Activated naive CD4-positive, alpha-beta T cell (primary cell): ENCODE measurements at places on chromosomes 3 and 15.

DNA sequence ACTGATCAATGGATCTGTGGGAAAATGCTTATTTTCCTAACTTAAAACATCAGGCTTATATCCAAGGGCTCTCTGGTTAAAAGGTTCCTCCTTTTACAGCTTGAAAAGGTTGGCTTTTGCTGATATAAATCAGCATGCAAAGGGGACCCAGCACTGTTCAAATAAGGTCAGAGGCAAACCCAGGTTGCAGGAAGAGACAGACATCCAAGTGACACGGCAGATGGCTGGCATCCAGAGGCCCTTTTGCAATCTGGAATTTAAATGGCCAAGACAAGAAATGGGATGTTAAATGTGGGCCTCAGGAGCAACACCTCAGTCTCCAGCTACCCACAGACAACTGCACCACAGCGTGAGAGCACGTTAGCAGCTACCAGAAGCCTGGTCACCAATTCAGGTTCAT, 6.3 kb downstream of the SH3BP5 start:
- DNase-seq, result no peak

DNA sequence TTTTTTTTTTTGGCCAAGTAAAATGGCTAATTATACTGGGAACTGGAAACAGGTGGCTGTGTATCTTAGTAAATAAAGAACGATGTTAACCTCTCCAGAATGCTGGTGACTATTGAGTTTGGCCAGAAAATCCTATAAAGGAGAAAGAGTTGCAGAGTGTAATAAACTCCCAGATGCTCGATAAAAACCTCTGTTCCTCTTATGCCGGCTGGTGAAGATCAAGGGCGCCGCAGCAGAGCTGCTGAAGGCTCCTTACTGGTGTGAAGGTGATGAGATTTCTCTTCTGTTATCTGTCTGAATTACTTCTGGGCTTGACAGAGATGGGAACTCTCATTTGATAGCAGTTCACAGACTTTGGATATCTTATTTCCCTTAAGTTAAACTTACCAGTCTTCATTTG, 104.6 kb downstream of the PTPRG start:
- DNase-seq, result no peak

DNA sequence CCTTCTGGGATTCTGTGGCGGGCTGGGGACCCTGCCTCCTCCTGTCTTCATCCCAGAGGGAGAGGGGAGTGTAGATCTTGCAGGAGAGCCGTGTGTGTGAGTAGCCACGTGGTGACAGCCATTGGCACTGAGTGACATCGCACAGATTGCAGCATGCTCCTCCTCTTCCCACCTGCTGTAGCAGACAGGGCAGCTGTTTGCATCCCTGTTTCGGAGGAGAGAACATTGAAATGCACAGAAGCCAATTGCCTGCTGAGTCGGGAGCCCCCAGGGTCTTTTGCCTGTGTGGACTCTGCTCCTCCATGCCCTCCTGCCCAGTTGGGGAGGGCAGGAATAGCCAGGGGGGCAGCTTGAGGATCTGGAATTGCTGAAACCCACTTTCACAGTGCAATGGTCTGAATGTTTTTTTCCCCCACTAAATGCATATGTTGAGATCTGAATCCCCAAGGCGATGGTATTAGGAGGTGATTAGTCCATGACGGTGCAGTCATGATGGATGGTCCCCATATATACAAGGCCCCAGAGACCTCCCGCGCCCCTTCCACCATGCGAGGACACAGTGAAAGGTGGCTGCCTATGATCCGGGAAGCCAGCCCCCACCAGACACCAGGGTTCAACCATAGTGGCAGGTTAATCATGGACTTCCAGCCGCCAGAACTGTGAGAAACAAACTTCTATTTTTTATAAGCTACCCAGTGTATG, 66.8 kb downstream of the CHRNA7 start:
- no peak for DNase-seq

GRCh38 chr3:46017720-46018119, 9.6 kb downstream of the XCR1 start:
- DNase-seq, result no peak

DNA sequence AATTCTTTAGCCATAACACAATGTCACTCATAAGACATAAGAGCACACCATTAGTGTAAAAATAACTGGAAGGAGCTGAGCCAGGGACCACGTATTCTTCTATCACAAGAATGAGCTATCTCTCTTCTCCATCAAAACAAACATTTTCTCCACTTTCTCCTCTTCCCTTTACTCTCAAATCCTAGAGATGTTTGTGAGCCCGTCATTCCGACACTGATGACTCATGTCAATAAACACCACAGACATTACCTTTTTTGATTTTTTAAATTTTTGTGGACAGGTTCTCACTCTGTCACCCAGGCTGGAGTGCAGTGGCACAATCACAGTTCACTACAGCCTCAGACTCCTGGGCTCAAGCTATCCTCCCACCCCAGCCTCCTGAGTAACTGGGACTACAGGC, 86.6 kb downstream of the MEX3B start:
- no peak for DNase-seq

- no peak for DNase-seq
Observed at GRCh38 chr3:95539950-95540483, 1274.4 kb upstream of the EPHA6 start.

DNA sequence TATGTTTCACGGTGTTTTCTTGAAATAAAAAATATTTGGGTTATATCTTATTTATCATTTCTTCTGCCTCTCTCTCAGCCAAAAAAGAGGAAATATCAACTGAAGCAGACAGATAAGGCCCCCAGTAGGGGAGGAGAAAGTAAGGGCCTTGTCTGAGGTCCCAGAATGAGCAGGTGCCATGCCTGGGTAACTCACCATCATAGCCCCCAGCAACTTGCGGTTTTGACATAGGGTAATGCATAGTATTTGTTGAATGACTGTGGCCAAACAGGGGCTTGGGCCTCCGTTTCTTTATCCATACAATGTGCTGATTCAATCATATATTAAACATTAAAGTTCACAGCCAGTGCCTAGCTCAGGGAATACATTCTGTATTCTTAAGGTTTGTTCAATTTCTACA, 119.6 kb downstream of the ABI3BP start:
- no peak for DNase-seq

- DNase-seq, result no peak
Observed at GRCh38 chr3:72214066-72214951, 429.4 kb upstream of the PROK2 start.

GRCh38 chr15:70140543-70141375, 43.0 kb upstream of the TLE3 start:
- no peak for DNase-seq

- no peak for DNase-seq
Observed at GRCh38 chr3:147413686-147414389, 4.7 kb downstream of the ZIC1 start.

- DNase-seq, result no peak
Observed at GRCh38 chr3:185658504-185658912, 72.4 kb downstream of the SENP2 start.

GRCh38 chr3:122623031-122623829, 45.8 kb downstream of the PARP15 start:
- no peak for DNase-seq

DNA sequence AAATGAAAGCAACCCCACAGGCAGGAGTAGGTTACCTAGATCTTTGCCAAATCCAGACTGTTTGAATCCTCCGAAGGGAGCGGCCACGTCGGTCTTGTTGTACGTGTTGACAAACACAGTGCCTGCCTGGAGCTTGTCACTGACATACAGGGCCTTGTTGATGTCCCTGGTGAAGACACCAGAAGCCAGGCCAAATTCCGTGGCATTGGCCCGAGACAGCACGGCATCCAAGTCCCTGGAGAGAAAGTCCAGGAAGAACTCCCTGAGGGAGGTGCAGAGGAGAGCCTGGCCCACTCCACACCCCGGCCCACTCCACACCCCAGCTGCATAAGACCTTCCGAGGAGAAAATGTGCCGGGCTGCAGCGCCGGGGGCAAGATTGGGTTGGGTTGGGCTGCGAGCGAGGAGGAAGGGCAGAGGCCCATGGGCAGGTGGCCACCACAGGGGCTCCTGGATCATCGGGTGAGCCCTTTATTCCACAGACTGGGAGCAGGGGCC, 21.8 kb upstream of the SLC41A3 start:
- DNase-seq, result no peak

DNA sequence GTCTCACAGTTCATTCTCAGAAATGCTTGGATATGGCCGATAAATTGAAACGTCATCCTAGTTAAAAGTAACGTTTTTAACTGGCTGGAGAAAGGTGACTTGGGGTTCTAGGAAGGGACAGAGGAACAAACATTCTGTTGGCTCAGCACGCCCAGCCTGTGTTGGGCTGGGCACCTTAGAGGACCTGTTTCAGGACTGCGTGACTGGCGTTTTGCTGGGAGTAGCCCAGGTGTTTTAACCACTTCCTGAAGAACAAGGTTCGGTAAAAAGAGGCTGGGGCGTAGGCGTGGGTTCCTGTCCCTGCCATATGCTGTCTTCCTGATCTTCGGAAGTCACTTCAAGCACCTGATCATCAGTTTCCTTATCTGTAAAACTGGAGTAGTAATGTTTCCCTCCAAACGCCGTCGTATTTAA, 1.1 kb upstream of the TLNRD1 start:
- DNase-seq, result peak; percentile 19

GRCh38 chr15:84654689-84655453, 788 bp upstream of the WDR73 start:
- peak; percentile 22 for DNase-seq

- no peak for DNase-seq
Observed at GRCh38 chr15:58582160-58582559, 150.4 kb downstream of the LIPC start.

DNA sequence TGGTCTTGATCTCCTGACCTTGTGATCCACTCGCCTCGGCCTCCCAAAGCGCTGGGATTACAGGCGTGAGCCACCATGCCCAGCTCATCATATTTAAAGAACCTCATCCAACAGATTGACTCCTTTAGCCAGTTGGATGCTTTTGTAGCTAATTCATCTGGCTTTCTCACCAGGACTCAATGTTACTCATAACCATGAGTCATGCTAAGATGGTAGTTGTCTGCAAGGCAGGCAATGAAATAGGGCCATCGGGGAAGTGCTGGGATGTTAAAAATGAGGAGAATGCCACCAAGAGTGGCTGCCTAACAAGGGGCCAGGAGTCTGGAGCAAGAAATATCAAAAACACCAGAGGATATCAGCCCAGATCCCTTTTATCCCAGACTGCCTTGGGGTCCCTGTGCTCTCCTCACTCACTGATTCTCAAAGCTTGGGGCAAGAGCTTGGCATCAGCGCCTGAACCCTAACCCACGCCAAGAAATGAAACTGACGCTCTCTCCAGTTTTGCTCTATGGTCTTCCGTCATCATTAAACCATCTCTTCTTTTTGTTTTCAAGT, 7.4 kb upstream of the PCOLCE2 start:
- DNase-seq, result no peak

GRCh38 chr3:56812754-56813652, 11.3 kb upstream of the ARHGEF3 start:
- DNase-seq, result no peak

- no peak for DNase-seq
Observed at GRCh38 chr3:170692720-170693119, 106.8 kb upstream of the SLC7A14 start.

DNA sequence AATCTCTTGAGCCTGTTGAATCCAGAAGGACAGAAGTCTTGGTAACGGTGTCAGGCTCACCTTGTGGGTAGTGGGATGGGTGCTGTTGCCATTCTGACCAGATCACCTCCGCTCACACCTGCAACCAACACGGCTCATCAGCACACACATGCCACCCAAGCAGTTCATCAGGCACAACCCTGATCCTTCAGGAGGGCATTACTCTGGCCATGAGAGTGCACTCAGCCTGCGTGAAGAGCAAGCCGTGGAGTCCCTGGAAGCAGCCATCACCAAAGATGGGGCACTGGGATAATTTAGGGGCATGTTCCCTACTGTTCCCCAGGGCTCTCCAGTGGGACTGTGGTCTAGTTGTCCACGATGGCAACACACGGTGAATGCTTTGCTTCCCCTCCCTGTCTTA, 120.5 kb downstream of the SHQ1 start:
- no peak for DNase-seq

DNA sequence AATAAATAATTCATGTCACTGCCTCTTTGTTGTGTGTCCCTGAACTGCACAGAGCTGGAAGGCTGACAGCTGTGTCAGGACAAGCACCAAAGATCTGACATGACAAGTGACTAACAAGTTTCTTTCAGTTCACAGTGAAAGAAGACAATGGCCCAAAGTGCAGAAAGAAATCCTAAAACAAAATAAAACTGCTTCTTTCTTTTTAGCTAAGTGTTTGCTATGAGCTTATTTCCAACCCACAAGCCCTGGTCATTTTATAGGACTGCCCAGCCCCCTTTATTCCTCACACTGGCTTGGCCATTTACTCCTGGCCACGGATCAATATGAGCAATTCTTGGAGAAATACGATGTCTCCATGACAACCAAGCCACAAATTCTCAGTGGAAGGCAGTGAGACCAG, 238.5 kb downstream of the WDR72 start:
- no peak for DNase-seq

GRCh38 chr15:90610190-90610589, 80.5 kb downstream of the CRTC3 start:
- DNase-seq, result no peak

GRCh38 chr3:156298014-156298413, 177.6 kb downstream of the KCNAB1 start:
- no peak for DNase-seq

DNA sequence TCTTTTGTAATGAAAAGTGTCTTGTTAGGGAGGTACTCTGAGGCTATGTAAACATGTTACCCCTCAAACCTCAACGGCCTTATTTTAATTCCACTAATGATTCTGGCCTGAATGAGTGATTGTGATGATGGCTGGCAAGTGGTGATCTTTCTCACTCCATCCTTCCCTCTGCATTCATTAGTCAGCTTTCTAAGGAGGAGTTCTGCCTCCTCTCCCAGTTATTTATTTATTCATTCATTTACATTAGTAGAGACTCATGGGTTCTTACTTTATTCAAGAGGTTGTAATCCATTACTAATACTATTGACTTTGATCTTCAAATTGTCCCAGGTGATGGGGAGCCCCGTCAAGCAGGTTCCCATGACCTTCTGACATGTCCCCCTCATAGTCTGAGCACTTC, 35.3 kb downstream of the GNB5 start:
- DNase-seq, result no peak

- no peak for DNase-seq
Observed at GRCh38 chr3:76078101-76078500, 292.8 kb upstream of the ZNF717 start.

- no peak for DNase-seq
Observed at GRCh38 chr3:67033079-67033478, 35.0 kb downstream of the KBTBD8 start.

DNA sequence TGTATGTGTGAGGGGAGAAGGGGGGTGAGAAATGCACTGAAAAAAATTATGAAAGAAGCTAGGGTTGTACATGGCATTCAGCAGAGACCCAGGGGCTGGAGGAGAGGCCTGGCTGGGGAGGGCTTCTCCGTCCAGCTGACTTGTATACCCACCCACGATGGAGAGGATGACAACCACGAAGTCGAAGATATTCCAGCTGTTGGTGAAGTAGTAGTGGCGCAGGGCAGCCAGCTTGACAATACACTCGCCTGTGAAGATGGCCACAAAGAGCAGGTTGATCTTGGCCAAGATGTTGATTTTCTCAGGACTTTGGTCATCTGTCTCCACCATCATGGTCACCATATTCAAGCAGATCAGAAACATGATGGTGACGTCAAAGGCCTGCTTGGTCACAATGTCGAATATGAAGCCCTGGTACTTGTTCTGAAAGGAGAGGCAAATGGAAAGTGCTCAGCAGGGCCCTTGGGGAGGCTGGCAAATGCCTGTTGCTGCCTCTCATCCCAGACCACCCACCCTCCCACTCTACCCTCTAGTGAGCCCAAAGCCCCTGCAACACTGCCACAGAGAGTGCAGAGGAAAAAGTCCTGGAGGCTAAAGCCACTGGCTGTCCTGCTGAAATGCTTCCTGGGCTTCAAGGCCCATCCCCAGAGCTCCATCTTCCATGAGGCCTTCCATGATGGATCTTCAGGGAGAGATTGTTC, 58.1 kb downstream of the EXOG start:
- no peak for DNase-seq

GRCh38 chr3:160185751-160186150, 39.5 kb upstream of the C3orf80 start:
- DNase-seq, result no peak
